ENCODE measurements at places on chromosomes 6 and 20.

GRCh38 chr6:42210551-42210950 lies 7.1 kb downstream of the MRPS10 start:
- DNase-seq: no peak

- no peak for DNase-seq
These were observed 106.0 kb upstream of the MTHFD1L start for GRCh38 chr6:150759483-150759882.

GRCh38 chr6:136677344-136677743 lies 114.9 kb downstream of the MAP3K5 start:
- no peak for DNase-seq

DNA sequence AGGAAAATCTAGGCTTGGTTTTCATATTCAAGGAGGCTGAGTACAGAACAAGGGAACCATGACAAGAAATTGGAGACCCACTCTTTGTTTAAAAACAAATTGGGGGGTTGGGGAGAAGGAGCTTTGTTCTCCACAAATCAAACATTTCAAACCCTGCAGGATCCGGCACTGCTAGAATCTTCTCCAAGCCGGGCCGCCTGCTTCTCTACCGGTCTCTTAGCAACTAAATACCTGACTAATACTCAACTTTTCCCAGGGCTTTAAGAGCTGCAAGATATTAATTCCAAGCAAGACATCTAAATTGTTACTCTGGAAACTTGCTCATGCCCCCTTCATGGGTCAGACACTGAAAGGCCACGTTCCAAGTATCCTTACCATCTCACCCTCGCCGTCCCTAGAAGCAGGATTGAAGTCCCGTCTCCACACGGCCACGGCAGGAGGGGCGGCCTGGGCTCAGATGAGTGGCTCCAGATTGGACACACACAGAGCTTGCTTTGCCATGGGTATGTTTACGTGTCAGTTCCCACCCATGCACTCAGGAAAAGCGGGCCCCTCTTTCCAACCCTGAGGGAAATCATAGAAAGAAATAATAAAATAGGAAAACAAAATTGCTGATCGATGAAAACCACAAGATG lies 126.4 kb upstream of the CDH4 start:
- DNase-seq: no peak

DNA sequence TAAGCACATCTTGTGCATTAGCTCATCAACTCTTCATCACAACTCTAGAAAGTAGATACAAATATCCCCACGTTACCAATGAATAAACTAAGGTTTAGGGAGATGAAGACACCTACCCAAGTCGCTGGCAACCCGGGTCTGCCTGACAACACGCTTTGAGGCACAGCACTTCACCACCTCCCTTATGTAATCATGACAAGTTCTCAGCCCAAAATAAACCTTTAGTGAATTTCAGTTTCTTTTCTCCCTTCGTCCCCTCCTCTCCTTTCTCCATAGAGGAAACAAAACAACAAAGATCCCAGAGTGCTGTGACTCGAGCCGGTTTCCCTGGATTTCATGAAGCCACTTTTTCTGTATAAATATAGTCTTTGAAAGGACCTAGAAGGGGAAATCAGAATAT lies 105.4 kb downstream of the MAFB start:
- no peak for DNase-seq

DNA sequence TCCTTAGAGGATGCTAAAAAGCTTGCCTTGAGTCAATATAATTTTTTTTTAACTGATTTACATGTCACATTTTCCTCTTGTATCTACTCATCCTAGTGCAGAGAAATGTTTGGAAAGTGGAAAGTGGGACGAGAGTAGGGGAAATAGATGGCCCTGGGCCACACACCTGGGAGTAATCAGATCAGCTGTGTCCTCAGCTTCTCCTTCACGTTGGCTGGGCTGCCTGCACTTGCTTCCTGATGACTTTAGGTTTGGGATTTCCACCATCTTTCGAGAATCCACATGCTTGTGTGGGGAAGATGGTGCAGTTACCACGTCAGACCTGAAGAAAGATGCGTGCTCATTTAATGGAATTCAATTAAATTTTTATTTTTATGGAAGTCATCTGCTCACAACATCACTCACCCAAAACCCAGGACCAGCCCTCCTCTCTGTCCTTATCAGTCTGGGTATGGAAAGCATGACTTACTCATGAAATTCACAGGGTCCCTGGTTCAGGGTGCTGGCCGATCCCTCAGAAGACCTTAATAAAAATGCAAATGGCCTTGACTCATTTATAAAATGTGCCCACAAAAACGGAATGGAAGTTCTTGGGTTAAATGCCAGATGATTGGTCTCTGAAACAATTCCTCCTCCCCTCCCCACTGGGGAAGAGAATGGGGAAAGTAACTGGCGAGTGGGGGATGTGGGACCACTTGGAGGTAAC lies 74.5 kb upstream of the TIAM2 start:
- DNase-seq: no peak

DNA sequence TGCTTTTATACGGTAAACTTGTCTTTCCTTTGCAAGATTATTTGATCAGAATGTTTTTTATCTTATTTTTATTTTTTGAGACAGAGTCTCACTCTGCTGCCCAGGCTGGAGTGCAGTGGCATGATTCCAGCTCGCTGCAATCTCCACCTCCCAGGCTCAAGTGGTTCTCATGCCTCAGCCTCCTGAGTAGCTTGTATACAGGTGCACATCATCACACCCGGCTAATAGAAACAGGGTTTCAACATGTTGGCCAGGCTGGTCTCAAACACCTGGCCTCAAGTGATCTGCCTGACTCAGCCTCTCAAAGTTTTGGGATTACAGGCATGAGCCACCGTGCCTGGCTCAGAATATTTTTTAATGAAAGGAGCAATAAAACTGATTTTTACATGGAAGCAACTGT lies 8.9 kb upstream of the LPIN3 start:
- no peak for DNase-seq

DNA sequence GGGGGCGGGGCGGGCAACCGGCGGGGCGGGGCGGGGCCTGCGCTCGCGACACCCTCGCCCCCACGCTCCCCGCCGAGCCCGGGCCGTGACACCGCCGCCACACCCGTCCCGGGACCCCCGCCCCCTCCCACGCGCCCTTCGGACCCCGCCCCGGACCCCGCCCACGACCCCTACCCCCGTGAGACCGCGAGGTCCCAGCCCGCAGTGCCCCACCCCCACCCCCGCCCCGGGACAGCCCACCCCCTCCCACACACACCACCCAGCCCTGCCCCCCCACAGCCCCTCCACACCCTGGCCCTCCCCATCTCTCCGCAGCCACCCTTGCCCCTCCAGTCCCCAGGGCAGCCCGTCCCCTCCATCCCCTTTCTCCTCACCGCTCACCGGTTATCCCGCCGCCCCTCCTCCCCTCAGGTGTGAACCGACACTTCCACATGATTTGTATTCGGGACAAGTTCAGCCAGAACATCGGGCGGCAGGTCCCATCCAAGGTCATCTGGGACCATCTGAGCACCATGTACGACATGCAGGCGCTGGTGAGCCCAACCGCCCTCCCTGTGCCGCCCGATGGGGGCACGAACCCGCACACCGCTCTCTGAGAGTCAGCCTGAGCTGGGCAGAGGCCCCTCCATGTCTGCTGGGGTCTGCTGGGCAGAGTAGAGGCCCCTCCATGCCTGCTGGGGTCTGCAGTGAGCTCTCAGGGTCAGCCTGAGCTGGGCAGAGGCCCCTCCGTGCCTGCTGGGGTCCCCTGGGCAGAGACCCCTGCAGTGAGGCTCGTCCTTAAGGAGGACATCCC lies 622 bp downstream of the MRGBP start:
- no peak for DNase-seq

- DNase-seq: no peak
These were observed 74.8 kb downstream of the LRFN2 start for GRCh38 chr6:40512340-40512739.

- no peak for DNase-seq
These were observed 30.8 kb upstream of the CD2AP start for GRCh38 chr6:47446669-47447330.

DNA sequence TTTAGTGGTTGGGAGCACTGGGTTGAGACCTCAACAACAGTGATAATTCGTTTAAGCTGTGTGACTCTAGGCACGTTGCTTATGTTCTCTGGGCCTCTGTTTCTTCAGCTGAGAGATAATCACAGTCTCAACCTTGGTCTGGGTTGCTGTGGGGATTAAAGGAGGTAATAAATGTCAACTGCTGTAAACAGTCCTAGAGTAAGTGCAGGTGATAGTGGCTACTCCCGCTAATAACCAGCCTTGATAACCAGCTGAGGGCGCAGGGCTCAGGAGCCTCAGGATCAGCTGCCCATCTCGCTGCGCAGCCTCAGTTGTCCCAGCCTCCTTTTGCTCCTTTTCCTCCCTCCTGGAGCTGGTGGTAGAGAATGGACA lies 58.0 kb downstream of the JARID2 start:
- no peak for DNase-seq

DNA sequence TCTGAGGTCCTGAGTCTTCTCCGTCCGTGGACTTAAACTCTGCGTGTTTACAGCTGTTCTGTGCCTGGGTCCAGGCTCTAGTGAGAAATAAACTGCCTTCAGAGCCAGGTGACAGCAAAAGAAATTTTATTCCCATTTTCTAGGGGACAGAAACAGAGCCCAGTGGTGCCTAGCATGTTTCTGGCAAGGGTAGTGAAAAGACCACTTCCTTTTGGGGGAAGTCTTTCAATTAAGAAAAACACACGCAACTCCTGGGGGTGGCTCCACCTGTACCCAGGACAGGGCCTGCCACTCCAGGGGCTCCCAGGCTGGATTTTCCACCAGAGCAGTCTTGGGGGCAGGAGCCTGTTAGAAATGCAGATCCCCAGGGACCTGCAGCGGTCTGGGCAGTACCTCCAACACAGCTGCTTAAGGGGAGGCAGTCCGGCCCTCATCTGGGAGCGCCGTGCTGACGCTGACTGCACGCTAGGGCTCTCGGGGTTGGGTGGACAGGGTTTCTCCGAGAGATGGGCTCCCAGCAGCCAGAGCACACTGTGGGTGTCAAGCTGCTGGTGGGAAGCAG lies 23.0 kb upstream of the AVP start:
- DNase-seq: no peak

DNA sequence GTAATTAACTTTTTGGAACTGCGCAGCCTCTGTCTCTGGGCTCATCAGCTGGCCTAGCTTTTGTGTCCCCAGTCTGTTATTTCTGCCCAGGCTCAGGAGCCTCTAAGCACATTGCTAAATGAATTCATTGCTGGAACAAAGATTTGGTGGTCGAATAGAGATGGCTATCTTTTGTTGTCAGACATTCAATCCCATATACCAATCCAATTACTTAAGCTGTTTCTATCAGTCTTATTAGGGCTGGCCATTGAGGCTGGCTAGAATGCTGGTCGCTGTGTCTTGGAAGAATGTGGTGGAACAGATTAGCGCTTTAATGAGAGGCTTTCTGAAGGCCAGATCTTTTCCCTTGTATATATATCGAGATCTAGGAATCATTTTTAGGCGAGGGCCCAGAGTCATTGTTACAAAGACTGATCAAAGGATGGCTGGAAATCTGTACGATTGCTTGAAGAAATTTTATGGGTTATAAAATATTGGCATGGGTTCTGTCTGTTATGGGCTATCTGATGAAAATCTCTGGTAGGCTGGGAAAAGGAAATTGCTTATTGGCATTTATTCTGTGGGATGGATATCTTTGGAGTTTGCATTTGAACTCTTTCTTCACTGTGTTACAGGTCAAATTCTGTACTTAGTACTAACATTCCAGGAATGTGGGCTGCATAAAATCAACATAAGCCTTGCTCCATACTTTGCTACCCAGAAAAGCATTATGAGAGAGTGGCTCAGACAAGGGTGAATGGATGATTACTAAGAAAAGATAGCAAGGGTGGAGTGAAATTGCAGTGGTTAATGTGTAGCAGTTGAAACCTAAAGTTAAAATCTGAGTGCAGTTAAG lies 34.8 kb upstream of the JAG1 start:
- DNase-seq: no peak

- DNase-seq: no peak
These were observed at the start of gene CGAS for GRCh38 chr6:73452107-73452461. Gene CGAS (minus strand): TSS chr6:73452297. CDS start chr6:73452181, 116 bp downstream.

GRCh38 chr6:126650931-126651330 lies 311.0 kb downstream of the CENPW start:
- no peak for DNase-seq

- DNase-seq: no peak
These were observed 32.2 kb downstream of the OPRM1 start for GRCh38 chr6:154071236-154071635.

- DNase-seq: no peak
These were observed 11.0 kb downstream of the ECT2L start for GRCh38 chr6:138806889-138807288.

GRCh38 chr6:49637350-49637731 lies 702 bp upstream of the RHAG start:
- no peak for DNase-seq
